ENCODE measurements at places on chromosomes 7 and 10.

DNA sequence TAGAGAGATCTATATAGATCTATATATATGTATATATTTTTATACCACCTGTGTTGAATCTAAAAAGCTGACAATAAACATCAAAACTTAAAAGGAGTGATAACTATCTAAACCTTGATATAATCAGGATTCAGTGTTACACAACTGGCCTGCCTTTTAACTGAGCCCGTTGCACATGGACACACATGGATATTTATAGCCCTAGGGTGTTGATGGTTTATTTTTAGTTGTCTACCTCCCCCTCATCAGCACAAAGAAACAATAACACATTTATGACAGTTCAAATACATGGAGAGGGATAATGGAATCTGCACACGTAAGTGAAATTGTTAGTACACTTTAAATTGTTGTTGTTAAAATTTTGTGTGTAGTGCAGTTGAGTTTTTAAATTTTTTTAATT lies 336.9 kb downstream of the ZNF248 start:
- DNase-seq = no peak

GRCh38 chr10:543131-543530 lies 146.3 kb downstream of the DIP2C start:
- DNase-seq = no peak

GRCh38 chr10:48476279-48476982 lies 128.4 kb downstream of the ARHGAP22 start:
- DNase-seq = no peak

GRCh38 chr10:6746782-6747181 lies 166.7 kb upstream of the PRKCQ start:
- no peak for DNase-seq

DNA sequence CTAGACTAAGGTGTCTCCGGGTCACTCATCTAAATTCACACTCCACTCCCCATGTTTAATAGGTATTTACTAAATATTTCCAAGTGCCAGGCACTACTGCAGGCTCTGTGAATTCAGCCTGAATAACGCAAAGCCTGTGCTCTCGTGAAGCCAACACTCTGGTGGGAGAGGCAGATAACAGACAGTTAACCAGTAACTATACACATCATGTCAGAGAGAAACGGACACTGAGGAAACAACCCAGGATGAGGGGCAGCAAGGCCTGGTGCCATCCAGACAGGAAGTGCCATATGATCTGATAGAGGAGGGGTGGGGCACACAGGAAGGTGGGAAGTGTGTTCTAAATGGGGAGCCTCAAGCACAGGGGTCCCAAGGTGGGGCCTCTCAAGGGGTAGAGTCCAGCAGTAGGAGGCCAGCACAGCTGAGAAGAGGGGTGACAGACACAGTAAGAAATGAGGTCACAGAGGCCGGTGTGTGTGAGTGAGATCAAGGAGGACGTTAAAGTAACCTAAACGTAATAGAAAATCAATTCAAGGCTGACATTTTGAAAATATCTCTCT lies 85.3 kb downstream of the LARP4B start:
- no peak for DNase-seq

DNA sequence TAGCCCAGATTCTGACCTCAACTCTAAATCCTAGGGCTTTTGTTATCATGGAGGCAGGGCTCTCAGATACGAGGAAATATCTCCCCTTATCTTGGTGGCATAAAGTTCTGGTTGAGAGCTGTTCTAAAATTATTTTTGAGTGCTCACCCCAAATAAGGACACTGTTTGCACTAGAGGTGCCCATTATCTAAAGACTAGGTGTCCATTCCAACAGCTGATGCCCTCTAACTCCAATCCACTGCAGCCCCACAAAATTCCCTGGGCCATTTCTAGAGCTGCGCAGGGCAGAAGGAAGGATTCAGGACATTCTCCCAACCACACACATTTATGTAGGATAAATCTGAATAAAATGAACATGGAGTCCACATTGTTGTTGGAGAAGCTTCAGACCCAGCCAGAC lies 301.9 kb downstream of the FGFR2 start:
- no peak for DNase-seq

DNA sequence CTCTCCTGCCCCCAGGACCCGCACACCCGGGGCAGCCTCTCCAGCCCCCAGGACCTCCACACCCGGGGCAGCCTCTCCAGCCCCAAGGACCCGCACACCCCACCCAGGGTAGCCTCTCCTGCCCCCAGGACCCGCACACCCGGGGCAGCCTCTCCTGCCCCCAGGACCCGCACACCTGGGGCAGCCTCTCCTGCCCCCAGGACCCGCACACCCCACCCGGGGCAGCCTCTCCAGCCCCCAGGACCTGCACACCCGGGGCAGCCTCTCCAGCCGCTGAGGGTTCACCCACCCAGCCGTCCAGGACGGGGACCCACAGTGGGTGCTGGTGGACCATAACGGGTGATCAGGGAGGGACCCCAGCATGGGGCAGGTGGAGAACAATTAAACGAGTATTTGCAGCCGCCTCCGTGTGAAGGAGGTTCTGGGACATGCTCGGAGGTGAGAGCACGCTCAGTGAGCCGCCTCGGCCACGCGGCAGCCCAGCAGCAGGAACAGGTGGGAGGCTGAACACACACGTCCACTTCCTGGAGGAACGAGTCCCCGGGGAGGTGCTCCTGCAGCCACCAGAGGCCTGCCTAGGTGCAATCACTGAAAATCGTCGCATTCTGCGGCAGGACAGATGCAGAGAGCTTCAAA lies 107.9 kb downstream of the PDGFA start:
- DNase-seq = no peak

- DNase-seq = no peak
Measured at GRCh38 chr7:13151978-13152377, 464.5 kb downstream of the ARL4A start.

GRCh38 chr7:143936087-143937009 lies 1.3 kb downstream of the OR2F2 start:
- no peak for DNase-seq

DNA sequence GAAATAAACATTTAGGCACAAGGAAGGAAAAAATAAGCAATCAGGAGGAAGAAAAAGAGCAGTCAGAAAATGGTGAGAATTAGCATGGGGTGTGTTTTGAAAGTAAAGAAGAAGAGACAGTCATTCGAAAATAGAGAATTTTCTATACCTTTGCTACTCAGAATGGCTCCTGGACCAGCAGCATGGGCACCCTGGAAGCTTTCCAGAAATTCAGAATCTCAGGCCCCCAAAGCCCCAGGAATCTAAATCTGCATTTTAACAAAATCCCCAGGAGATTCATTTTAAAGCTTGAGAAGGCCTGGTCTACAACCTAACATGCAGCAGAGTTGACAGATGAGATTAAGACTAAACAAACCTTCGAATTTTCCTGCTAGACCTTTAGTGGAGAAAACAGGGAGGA lies 131.2 kb upstream of the HDAC9 start:
- no peak for DNase-seq

- no peak for DNase-seq
Measured at GRCh38 chr7:37352251-37352880, 96.3 kb downstream of the ELMO1 start.

DNA sequence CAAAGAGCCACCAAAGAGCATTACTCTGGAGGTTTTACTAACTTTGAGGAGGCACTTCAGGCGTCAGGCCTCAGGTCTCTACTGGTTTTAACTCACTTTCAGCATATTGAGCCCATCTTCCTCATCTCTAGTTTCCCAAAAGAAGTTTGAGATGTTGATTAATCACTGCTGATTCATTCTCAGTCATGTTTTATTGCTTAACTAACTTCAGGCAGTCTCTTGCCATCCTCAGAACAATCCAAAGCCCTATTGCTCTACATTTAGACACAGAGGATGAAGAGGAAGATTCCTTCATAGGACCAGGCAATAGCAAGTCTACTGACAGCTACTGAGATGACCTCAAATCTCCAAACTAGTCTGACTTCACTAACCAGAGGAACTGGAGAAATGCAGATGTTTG lies 39.1 kb upstream of the BET1 start:
- no peak for DNase-seq

GRCh38 chr7:113730309-113730955 lies 188.4 kb downstream of the PPP1R3A start:
- no peak for DNase-seq

- no peak for DNase-seq
Measured at GRCh38 chr7:105759670-105760550, 116.5 kb downstream of the ATXN7L1 start.

GRCh38 chr7:43944286-43944685 lies 18.1 kb downstream of the UBE2D4 start:
- DNase-seq = no peak

DNA sequence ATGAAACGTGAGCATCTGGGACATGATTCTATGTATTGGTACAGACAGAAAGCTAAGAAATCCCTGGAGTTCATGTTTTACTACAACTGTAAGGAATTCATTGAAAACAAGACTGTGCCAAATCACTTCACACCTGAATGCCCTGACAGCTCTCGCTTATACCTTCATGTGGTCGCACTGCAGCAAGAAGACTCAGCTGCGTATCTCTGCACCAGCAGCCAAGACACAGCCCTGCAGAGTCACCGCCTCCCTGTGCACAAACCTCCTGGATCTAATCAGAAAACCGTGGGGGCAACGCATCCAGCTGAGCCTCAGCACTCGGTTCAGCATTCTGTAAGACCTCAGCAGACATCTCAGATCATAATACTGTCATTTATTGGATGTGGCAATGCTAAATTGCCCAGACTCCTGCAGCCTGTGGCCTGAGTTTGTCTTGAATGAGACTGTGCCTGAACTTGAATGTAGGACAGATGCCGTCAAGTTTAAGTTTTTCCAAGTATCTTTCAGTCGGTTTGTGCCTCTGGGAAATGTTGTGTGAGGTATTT lies 41.5 kb upstream of the PRSS58 start:
- no peak for DNase-seq

DNA sequence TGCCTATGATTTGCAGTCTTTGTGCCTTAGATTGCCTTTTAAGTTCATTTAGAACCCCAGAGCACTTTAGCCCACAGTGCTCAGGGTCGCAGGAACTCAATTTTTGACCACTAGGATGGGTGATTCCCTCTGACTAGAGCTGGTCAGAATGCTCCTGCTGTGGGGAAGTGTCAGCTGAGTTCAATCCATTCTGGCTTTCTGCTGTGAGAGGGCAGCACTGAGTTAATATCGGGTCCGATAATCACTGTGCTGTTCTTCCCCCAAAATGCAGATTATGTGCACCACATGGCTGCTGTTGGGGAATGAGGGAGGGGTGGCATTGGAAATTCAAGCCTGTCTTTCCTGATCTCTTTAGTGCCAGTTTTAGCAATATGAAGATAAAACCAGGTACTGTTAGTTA lies 886.4 kb downstream of the DNAJB9 start:
- no peak for DNase-seq

DNA sequence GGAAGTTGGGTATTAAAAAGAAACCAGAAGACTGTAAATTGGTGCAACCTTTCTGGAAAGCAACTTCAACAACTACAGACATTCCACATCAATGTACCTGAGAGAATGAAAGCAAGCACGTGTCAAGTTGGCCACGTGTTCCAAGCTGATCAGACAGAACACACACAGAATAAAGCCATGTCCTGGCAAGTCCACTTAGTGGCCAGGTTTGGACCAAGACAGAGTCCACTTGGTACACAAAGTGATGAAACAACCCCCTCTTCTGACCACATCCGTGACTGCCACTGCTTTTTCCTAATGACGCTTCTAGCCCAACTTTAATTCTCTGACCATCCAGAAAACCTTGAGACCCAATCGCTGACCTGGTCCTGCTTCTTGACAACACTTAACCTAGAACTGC lies 109.4 kb downstream of the ABLIM1 start:
- no peak for DNase-seq

GRCh38 chr10:84194424-84195043 lies at the start of gene CDHR1:
CDHR1 (plus strand) TSS chr10:84194537; CDS start chr10:84194761, 224 bp downstream.
- DNase-seq = peak; percentile 37

GRCh38 chr10:85926986-85927385 lies 439.6 kb downstream of the GRID1 start:
- no peak for DNase-seq

DNA sequence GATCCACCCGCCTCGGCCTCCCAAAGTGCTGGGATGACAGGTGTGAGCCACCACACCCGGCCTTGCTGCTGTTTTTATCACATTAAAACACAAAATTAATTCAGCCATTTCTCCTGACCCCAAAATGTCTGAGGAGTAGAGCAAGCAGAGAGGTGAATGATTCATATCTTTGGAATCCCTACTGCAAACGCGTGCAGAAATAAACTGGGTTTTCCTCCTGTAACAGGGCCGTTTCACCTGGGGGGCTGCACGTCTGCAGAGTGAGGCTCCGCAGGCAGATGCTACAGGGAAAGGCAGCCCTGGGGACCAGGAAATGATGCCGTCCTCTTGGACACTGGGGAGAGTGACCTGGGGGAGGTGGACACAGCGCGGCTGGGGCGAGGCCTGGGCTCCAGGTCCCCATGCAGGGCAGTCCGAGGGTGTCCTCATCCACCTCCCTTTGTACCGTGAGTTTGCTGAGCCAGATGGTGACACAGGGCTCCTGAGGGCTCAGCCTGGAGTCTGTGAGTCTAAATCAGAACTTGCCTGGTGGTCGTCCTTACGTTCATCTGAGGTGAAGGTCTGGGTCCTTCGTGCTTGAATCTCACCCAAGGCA lies 41.9 kb downstream of the PDGFA start:
- DNase-seq = no peak

- no peak for DNase-seq
Measured at GRCh38 chr7:73721377-73721817, 1.9 kb upstream of the STX1A start.

GRCh38 chr10:70683601-70683934 lies 11.3 kb downstream of the ADAMTS14 start:
- no peak for DNase-seq

GRCh38 chr7:43639858-43640491 lies 57.1 kb downstream of the STK17A start:
- DNase-seq = no peak

DNA sequence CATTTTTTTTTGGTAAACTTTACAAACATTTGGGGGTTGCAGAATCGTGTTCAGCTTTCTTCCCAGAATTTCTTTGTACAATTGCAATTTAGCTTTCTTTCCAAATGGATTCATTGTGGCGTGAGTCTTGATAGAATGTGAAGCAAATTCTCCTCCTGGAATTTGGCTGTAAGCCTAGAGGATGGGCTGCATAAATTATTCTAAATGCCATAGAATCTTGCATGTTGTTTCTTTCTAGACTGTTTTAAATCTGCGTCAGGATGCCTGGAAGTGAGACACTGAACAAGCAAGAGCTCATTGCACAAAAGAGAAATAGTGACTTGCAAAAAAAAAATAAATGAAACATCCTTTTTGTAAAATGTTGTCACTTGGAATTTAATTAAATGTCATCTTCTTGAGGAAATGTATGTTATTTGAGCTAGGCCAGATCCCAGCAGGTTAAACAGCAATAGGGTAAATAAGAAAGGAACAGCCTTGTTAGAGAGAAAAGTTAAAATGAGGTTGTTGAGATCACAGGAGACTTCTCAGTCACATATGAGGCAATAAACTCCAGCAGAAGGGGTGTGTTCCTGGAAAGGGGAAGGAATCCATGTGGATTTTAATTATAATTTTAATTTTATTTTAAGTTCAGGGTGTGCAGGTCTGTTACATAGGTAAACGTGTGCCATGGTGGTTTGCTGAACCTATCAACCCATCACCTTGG lies 483.0 kb downstream of the PLXDC2 start:
- DNase-seq = no peak

DNA sequence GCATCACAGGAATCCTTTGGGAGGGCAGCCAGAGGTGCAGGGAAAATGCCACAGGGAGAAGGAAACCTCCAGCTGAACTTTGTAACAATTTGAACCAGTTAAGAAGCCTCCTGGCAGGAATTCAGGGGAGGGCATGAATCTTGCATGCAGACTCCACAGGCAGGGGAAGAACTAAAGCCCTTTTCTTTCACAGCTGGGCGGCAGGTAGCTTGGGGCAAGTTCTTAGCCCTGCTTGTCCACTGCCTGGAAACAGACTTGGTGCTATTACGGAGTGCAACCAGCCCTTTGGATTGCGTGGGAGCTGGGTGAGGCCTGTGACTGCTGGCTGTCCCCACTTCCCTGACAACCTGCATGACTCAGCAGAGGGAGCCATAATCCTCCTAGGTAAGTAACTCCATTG lies 51.7 kb upstream of the ADAM12 start:
- no peak for DNase-seq

Data from stimulated activated CD4-positive, alpha-beta T cell treated with anti-CD3 and anti-CD28 coated beads, Interleukin-4, amount 100 ng/mL, for 4 hours (primary cell).